NCI-H146 (cell line): ENCODE measurements at places on chromosomes 1 and 21.

GRCh38 chr1:212368073-212368484 is 46.6 kb downstream of the PACC1 start:
- peak; percentile 50 for DNase-seq

DNA sequence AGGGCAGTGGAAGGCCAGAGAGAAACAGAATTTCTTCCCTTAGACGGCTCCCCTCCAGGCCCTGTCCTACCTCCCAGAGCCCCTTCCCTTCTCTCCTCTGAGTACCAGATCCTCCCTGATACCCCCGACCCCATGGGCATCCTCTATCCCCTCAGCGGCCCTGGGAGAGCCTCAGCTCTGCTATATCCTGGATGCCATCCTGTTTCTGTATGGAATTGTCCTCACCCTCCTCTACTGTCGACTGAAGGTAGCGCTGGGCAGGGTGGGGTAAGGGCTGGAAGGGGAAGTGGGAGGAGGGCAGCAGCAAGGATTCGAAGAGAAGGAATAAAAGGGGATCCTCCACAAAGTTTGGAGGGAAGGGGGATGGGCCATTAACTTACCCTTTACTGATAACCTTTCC is 2.7 kb downstream of the FCER1G start:
- no peak for DNase-seq

GRCh38 chr1:108817016-108817415 is 39.9 kb downstream of the AKNAD1 start:
- DNase-seq = peak; percentile 25

DNA sequence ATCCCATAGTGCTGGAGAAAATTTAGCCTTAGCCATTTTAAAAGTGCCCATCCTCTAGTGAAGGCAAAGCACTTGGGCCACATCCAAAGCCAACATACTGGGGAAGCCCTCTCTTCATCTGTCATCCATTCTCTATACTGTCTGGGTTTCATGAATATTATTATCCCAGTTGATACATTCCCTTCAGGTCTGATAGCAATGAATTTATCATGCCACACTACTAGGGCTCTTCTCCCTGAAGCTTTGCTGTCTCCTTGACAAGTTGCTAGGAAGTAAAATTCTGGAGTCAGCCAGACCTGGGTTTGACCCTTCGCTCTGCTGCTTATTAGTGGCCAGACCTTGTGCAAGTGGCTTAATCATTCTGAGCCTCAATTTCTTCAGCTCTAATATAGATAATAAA is 1041.4 kb upstream of the ADGRL2 start:
- no peak for DNase-seq

- no peak for DNase-seq
Observed at GRCh38 chr1:66490816-66491215, 43.1 kb upstream of the SGIP1 start.

- no peak for DNase-seq
Observed at GRCh38 chr21:39115576-39116235, 67.5 kb downstream of the PSMG1 start.

GRCh38 chr21:44800971-44801467 is 601 bp downstream of the UBE2G2 start:
- DNase-seq = peak; percentile 26

DNA sequence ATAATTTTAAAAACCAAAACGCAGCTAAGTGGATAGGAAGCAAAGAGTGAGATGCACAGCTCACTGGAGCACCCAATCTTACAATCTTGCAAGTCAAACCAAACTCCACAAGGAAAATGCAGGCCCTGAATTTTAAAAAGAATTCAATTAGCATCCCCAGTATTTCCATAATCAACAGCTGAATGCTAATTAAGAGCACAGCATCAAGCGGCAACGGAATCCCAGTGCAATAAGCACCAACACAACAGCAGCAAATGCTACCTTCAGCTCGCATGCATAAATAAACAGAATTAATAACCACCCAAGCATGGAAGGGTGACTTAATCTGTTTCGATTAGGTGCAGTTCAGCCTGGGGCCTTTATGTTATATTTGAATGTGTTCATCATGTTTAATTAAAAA is 142.9 kb downstream of the SLC45A1 start:
- DNase-seq = peak; percentile 25

DNA sequence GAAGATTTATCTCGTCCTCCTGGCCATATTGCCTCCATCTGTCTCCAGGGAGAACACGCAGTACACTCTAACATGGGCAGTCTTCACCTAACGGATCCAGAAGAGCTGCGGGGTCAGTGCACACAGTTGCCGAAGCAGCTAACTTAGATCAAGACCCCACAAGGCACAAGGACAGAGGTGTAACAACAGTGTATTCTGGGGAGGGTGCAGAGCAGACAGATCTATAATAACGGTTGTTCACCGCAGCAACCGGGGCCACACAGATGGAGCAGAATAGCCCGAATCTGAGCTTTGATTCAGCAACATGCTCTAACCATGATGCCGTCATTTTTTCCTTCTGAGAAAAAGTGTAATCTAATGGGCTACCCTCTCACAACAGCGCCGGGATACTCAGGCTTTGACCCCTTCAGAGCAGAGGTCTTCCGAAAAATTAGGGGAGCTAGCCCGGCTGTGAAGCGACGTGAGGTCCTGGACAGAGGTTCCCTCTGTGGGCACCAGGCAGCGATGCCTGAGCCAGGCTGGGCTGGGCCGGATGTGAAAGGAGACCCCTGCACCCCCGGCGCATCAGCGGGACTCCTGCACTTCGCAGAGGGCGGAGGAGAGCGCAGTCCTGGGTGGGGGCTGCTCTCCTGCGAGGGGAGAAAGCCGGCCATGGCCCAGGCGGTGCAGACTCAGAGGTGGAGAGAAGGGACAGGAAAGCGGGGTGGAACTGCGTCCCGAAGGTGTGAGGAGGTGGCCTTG is 57.5 kb downstream of the BCL9 start:
- DNase-seq = peak; percentile 76

- no peak for DNase-seq
Observed at GRCh38 chr1:27858949-27859576, 13.3 kb upstream of the THEMIS2 start.

DNA sequence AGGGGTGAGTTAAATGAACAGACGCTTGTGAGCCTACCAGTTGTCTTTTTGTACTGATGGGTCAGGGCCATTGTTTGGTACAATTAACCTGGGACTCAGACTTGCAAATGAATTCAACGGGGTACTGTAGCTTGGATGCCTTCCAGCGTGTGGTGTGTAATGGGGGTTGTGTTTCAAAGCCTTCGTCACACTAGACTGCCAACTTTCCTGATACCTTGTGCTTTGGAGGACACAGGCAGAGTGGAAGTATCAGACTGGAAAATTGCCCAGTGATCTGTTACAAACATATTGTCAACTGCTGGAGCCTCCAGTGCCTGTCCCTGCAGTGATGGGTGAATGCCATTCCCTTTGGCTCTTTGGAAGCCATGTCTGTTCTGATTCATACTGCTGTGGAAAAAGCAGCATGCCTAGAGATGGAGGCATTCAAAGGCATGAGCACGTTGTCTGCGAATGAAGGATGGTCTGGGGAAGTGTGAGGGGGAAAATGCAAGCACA is 384.5 kb downstream of the LMX1A start:
- no peak for DNase-seq

GRCh38 chr1:38508232-38508631 is 351.3 kb downstream of the RRAGC start:
- no peak for DNase-seq

GRCh38 chr1:38454236-38454635 is 405.3 kb downstream of the RRAGC start:
- no peak for DNase-seq

- peak; percentile 54 for DNase-seq
Observed at GRCh38 chr21:33651965-33652680, 9.8 kb downstream of the ITSN1 start.

DNA sequence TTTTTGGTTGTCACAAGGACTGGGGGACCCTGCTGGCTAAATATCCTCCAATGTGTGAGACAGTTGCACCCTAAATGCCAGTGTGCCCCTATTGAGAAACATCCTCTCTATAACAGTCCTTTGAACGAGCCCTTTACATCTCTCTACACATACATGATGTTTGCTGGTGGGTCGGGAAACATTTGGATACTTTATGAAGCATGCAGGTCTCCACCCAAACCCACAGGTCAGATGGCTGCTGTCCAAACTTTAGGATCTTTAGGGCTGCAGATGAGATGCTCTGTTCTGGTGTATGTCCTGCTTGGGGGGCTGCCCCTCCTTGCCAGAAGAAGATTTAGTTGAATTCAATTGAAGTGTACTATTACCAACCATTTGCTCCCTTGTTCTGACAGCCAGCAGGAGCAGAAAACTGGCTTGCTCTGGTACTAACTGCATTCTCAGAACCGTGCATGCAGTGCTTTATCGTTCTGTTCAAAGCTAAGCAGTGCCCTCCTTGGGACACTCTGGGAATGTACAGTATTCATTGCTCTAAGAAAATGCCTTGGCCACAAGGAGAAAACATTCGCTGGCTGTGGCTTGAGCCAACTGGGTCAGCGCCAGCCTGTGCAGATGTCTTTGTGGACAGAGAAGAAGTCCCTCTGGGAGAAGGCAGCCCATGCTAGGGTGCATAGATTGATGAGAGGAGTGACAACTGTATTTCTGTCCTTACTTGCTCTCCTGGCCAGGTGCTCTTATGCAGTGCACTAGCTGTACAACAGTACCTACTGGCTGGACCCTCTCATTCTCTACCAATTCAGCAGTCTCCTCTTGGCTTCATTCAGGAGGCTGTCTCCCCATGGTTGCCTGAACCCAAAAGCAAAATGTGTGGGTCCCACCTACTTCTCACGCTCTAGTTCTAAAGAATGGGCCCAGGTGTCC is 61.4 kb upstream of the DIRAS3 start:
- DNase-seq = peak; percentile 79

- DNase-seq = no peak
Observed at GRCh38 chr1:207888652-207889051, 22.3 kb downstream of the CD34 start.

- DNase-seq = no peak
Observed at GRCh38 chr21:34197561-34197960, 124.2 kb downstream of the MRPS6 start.

- no peak for DNase-seq
Observed at GRCh38 chr1:97200595-97200994, 479.0 kb downstream of the PTBP2 start.

- no peak for DNase-seq
Observed at GRCh38 chr1:27648602-27649305, 13.8 kb upstream of the FGR start.

- DNase-seq = no peak
Observed at GRCh38 chr1:14881775-14882672, 271.5 kb upstream of the TMEM51 start.

DNA sequence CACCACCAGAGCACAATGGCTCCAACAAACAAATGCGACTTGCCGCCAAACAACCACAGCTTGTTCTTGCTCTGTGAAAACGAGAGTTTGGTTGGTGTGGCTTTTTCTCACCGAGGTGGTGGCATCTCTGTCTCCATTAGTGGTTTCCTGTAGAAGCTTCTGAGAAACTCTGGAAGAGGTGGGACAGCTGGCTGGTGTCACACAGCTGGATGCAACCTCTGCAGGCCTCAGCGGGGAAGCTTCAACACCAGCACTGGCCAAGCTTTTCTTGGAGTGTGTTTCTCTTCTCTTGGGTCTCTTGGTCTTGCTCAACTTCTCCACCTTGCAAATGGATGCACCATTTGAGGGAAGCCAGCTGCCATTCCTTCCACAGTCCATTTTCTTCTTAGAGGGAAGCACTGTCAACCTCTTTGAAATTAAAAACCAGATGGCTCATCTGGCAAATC is 124.8 kb downstream of the KCNN3 start:
- DNase-seq = no peak

- no peak for DNase-seq
Observed at GRCh38 chr1:30599721-30600120, 123.7 kb downstream of the MATN1 start.

GRCh38 chr1:76659171-76659940 is 207.9 kb upstream of the ST6GALNAC5 start:
- DNase-seq = no peak

GRCh38 chr1:220013497-220013896 is 32.8 kb downstream of the EPRS1 start:
- DNase-seq = no peak

- DNase-seq = no peak
Observed at GRCh38 chr1:168689726-168690602, 39.0 kb downstream of the DPT start.

DNA sequence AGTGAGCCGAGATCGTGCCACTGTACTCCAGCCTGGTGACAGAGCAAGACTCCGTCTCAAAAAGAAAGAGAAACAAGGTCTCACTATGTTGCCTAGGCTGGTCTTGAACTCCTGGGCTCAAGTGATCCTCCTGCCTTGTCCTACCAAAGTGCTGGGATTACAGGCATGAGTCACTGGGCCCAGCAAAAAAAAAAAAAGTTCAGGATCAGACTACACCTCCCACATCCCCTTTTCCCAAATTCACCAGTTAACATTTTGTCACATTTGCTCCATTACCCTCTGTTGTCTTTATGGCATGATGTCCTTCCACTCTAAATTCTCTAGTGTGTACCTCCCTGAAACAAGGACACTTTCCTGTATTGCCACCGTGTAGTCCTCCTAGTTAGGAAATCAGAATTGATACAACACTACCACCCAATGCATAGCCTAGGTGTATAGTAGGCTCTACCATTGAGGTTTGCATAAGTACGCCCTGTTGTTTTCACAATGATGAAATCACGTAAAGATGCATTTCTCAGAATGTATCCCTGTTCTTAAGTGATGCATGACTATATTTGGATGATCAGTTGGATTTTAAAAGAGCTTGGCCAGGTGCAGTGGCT is 10.7 kb downstream of the SPEN start:
- no peak for DNase-seq

DNA sequence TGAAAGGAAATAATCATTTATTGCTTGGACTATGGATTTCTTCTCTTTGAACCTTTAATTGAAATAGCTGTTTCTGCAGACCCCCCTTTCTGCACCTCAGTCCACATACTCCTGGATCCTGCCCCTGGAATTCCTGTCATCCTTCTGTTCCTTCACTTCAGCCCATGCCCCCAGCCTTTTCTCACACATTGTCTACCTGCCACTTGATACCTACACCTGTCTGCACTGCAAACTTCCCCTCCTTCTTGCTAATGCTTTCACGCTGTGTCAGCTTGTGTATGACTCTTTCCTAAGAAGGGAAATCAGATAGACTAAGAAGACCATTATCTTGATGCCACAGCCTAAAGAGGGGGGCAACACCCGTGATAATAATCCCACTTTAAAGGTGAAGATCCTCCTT is 80.3 kb upstream of the EXO1 start:
- DNase-seq = peak; percentile 33

GRCh38 chr1:154607106-154607608 is 829 bp downstream of the ADAR start:
- DNase-seq = no peak

GRCh38 chr1:56491441-56491840 is 87.9 kb downstream of the PLPP3 start:
- no peak for DNase-seq

DNA sequence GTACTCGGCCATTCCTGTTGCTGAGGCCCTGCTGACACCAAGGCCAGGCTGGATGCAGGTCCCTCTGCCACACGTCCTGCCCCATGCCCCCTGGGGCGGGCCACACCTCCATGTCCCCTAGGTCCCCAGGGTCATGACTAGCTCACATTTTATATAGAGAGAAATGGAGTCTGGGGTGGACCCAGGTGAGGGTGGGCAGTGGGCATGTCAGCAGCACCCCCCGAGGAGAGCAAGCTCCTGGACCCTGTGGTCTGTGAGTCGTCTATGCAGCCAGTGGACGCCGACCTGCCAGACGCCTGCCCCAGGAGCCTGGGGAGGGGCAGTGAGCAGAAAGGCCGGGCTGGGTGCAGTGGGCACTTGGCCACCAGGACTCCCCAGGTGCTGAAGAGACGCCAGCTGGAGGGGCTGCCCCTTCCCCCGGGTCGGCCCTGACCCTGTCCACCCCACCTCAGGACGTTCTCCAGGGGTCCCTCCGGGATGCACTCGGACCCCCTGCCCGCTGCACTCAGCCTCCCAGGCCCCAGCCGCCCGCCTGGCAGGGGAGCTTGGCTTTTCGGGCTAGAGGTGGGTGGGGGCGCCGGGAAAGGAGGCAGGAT is 15.9 kb downstream of the SAMD11 start:
- DNase-seq = no peak
